NCI-H748 treated with DMSO at 0.1 percent for 48 hours (cell line): ENCODE measurements at places on chromosomes 6 and 20.

GRCh38 chr20:19397666-19398065, 185.2 kb downstream of the SLC24A3 start:
- no peak for DNase-seq

- no peak for DNase-seq
Measured at GRCh38 chr6:37369321-37370201, 15.8 kb downstream of the RNF8 start.

DNA sequence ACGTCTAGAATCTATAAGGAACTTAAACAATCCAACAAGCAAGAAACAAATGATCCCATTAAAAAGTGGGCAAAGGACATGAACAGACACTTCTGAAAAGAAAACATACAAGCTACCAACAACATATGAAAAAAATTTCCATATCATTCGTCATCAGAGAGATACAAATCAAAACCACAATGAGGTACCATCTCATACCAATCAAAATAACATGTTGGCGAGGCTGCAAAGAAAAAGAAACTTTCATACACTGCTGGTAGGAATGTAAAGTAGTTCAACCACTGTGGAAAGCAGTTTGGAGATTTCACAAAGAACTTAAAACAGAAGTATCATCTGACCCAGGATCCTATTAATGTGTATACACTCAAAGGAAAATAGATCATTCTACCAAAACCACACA, 243.9 kb upstream of the RUNX2 start:
- no peak for DNase-seq

DNA sequence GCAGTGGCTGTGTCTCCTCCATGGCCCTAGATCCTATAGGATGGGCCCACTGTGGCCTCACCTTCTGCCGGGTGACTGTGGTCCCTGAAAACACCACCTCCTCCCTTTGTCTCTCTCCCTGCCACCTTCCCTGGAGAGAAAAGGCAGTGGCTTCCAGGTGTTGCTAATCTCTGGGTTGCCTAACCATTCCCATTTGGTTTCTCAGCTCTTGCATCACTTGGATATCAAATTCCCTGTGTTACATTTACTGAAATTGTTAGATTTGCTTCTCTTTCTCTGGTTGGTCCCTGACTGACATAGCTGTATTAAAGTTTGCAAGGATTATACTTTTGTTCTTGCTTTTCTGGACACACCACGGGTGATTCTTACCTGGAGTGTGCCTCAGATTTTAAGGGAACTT, 9.3 kb upstream of the ZFP64 start:
- DNase-seq = no peak

DNA sequence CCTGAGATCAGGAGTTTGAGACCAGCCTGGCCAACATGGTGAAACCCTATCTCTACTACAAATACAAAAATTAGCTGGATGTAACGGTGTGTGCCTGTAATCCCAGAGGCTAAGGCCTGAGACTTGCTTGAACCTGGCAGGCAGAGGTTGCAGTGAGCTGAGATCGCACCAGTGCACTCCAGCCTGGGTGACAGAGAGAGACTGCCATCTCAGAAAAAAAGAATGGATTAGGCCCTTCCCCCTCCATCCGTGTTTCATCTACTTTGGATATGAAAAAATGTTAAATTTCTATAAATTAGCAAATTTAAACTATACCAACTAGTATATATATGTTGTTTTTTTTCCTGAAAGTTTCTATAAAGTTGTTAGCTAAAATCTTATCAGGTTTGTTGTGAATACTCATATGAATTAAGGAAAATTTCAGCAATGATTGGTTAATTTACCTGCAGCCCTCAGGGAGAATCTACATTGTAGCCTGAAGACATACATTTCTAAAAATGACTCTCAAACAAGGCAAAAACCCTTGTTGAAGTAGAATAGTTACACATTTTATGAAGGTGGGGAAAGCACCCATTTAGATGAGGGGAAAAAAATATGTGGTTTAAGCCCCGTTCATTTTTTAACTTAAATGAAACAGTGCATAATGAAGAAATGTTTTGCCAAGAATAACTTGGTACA, 120.9 kb downstream of the TIAM2 start:
- DNase-seq = no peak

GRCh38 chr6:112085286-112086065, 1.8 kb downstream of the TUBE1 start:
- no peak for DNase-seq

DNA sequence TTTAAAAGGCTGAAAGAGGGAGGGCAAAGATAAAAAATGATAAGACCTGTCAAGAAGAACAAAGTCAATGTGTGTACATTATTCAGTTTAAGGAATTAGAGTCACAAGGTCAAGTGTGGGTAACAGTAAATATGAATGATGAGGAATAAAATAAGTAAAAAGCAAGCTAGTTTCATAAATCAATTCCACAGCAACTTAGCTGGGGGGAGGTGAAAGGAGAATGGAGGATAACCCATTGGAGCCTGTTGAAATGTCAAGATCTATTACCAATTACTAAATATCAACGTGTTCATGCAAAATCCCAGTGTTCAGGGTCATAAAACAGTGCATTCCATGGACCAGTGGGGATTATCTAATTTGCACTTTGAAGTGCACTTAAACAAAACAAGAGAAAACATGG, 242.9 kb downstream of the TBX18 start:
- DNase-seq = no peak

GRCh38 chr6:6918216-6918983, 189.4 kb upstream of the RREB1 start:
- DNase-seq = no peak

DNA sequence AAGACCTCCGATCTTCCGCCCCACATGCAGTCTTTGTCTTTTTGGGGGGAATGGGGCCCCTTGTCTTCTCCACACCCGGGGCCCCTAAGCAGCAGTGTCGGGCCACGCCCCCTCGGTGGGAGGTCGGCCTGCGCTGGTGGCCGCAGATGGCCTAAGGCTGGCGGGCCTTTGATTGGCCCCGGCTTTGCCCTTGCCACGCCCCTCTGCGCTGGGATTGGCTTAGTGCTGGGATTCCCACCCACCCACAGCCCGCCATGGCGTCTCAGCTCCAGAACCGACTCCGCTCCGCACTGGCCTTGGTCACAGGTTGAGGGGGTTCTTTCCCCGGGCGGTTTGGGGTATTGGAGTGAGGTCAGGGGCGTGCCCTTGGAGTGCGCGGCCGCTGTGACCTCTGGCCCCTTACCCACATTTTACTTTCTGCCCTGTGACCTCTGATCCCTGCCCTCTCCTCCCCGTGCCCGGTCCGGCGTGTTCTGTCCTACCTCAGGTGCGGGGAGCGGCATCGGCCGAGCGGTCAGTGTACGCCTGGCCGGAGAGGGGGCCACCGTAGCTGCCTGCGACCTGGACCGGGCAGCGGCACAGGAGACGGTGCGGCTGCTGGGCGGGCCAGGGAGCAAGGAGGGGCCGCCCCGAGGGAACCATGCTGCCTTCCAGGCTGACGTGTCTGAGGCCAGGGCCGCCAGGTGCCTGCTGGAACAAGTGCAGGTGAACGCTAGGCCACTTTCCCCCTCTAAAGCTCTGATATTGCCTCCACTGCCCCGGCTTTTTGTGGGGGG, at the start of gene HSD17B8:
HSD17B8 (plus strand) TSS at position 241 of the 776 bp plus-strand sequence; CDS start at position 255, 14 bp downstream.
- peak; percentile 88 for DNase-seq

- DNase-seq = no peak
Measured at GRCh38 chr20:37346535-37347346, 801 bp downstream of the SRC start.
